Activated T-helper 1 cell treated with anti-CD3 and anti-CD28 coated beads, Interleukin-12 subunit alpha, Interleukin-12 subunit beta, Interleukin-2, Interleukin-4 antibody, amounts not matched to agents 30 ng/mL and 10 ng/mL and 1 ng/mL, durations not matched to agents 14 hours and 24 hours and 36 hours (primary cell): ENCODE measurements at places on chromosomes 13 and 19. TPM values are rescaled to one million over a fixed set of nuclear protein-coding genes. Genes with fewer than 3 reads are reported as not detected.

The KIR2DL3 gene
- not detected in 2 replicates for total RNA-seq

DNA sequence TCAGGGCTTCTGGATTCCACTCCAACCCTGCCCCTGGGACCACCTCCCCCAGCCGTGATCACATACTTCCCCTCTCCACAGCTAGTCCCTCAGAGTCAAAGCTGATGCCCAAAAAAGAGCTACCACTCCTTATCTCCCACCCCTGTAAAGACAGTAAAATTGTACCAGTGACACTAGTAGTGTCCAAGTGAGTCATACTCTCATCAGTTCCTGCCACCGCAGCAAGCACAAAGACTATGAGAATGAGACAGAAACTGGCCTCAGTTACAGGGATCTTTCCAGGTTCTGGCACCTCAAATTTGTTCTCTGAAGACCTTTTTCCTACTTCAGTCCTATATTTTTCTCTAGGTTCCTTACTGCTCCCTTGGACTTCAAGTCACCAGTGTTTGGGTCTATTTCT is 144.2 kb downstream of the SPRY2 start:
- no peak overlapping the region for H3K4me3 ChIP-seq
- H3K27me3 ChIP-seq, result no peaks in the 10 kb centered on the region
- DNase-seq, result no peak
- no peaks in the 10 kb centered on the region for H3K36me3 ChIP-seq
- no peak overlapping the region for H3K27ac ChIP-seq
- H3K4me1 ChIP-seq, result no peaks in the 10 kb centered on the region

The ZNF296 gene
- 4.3 and 4.7 TPM in 2 replicates for total RNA-seq

GRCh38 chr13:79398915-79399314 is 7.1 kb downstream of the RBM26 start:
- no peak overlapping the region for H3K27ac ChIP-seq
- DNase-seq, result no peak
- H3K4me1 ChIP-seq, result peaks cover 36% of the 10 kb centered on the region

The OVOL3 gene
- total RNA-seq, result not detected in 2 replicates

The CEACAM3 gene
- total RNA-seq, result not detected in 2 replicates

DNA sequence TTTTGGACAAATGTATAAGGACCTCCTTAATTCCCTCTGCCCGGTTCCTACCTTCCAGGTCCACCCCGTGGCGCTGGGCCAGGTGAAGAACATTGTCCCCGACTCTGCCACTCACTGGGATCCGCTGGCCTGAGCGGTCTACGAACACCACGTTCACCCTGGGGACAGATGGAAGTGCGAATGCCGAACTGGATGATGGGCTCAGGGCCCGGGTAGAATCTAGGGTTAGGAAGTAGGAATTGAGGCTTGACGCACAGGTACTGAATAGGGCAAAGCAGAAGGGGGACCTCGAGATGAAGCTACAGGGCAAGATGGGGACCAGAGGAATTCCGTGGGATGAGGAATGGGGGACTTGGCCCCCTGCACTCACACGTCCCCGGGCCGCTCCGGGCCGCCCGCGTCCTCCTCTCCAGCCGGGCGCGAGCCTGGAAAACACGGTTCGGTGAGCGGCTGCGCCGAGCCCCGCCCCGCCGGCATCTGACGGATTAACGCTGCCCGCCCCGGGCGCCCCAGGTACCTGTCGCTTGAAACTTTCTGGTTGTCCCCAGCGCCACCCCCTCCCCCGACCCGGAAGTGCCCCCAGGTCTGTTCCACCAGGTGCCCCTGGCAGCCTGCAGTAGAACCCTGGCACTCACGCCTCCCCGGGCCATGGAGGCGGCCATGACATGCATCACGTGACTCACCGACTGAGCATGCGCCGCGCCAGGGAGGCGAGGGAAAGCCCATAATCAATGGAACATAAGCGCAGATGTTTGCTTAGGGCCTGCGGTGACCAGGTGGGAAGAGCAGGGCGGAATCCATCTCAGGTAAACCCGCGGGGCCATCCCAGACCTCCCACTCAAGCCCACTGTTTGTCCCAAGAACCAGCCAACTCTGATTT is at the start of gene FDX2:
FDX2 (minus strand) TSS at position 681 of the 880 bp plus-strand sequence; CDS start at position 662, 19 bp downstream.
- peak within 1 kb of the TSS; percentile 86 for H3K27ac ChIP-seq
- peaks cover 17% of the 10 kb centered on the region for H3K36me3 ChIP-seq
- H3K4me1 ChIP-seq, result peaks cover 22% of the 10 kb centered on the region

DNA sequence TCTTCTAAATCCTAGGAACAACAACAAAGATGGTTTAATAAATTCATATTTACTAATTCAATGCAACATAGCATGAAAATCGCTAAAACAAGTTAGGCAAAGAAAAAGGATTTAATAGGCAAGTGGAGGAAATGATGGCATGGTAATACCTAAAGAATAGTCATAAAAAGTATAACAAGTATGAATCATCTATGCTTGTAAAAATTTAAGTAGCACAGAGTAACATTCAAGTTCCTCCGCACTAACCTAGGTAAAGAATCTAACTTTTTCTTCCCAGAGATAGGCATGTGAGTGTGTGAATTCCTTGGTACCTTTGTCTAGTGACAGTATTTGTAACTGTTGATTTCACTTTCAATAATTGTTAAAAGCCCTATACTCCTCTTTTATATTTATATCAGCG is 42.6 kb downstream of the RCBTB2 start:
- no peak overlapping the region for H3K4me3 ChIP-seq
- no peak for DNase-seq
- H3K4me1 ChIP-seq, result peaks cover 29% of the 10 kb centered on the region
- peaks cover 16% of the 10 kb centered on the region for H3K36me3 ChIP-seq
- H3K27me3 ChIP-seq, result no peaks in the 10 kb centered on the region

DNA sequence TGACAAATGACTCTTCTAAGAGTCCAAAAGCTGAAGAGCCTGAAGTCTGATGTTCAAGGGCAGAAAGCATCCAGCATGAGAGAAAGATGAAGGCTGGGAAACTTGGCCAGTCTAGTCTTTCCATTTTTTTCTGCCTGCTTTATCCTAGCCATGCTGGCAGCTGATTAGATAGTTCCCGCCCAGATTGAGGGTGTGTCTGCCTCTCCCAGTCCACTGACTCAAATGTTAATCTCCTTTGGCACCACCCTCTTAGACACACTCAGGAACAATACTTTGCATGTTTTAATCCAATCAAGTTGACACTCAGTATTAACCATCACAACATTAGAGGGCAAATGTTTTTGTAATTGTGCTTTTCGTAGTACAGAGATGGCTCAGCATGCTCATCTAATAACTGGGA is 267.5 kb upstream of the KLHL1 start:
- DNase-seq, result no peak
- no peaks in the 10 kb centered on the region for H3K4me1 ChIP-seq
- no peak overlapping the region for H3K27ac ChIP-seq
- no peaks in the 10 kb centered on the region for H3K36me3 ChIP-seq
- H3K27me3 ChIP-seq, result no peaks in the 10 kb centered on the region

The EID2 gene
- 17.0 and 17.6 TPM in 2 replicates for total RNA-seq

GRCh38 chr13:38686577-38687245 is at the start of gene FREM2:
TSS of gene FREM2 (plus strand) at chr13:38687077. CDS start at chr13:38687345, 268 bp downstream.
- H3K36me3 ChIP-seq, result no peaks in the 10 kb centered on the region
- peaks cover 23% of the 10 kb centered on the region for H3K27me3 ChIP-seq
- no peaks in the 10 kb centered on the region for H3K4me1 ChIP-seq
- no peak for DNase-seq
- no peak within 1 kb of the TSS for H3K27ac ChIP-seq
- H3K4me3 ChIP-seq, result no peak within 1 kb of the TSS

GRCh38 chr19:50549059-50549926 is 18.9 kb downstream of the LRRC4B start:
- H3K4me1 ChIP-seq, result no peaks in the 10 kb centered on the region
- H3K27ac ChIP-seq, result no peak overlapping the region
- no peaks in the 10 kb centered on the region for H3K36me3 ChIP-seq
- peaks cover 22% of the 10 kb centered on the region for H3K27me3 ChIP-seq
- no peak overlapping the region for H3K4me3 ChIP-seq
- no peak for DNase-seq

DNA sequence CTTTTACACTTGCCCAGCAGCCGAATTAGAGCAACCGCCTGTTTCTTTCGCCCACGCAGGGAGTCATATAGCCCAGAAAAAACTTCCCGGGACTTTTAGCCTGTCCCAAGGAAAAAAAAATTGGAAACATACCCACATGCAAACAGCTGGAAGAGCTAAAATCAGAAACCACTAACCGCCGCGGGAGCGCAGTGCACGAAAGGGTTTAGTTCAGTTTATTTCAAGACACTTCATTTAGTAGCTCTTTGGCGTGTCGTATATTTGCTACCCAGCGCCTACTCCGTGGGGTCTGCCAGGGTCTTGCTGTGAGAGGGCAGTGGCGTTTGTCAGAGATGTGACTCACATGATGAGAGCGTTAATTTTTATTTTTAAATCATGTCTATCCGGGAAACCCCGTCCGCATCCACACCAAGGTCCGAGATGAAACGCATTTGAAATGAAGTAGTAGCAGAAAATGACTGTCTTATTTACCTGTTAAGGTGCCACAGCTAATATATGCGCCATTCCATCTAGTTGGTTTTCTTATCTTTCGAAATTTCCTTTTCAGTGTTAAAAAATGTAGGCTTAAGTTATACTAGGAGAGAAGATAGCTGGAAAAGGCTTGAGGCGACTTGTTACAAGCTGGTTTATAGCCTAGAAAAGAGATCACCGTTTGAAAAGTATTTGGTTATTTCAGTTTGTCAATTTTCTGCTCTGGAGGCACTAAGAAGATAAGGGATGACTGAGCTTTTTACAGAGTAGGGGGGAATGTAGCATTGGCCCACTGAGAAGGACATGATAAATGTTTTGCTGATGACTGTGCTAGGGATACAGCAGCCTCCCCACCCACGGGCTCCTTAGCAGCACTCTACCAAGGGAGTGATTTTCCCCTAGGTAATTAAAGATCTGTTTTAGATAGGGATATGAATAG is 1.7 kb downstream of the KLF5 start:
- H3K4me1 ChIP-seq, result peaks cover 20% of the 10 kb centered on the region
- H3K4me3 ChIP-seq, result peak overlapping the region; percentile 82
- H3K36me3 ChIP-seq, result no peaks in the 10 kb centered on the region

GRCh38 chr13:21910546-21910945 is 239.7 kb downstream of the FGF9 start:
- no peaks in the 10 kb centered on the region for H3K4me1 ChIP-seq
- no peaks in the 10 kb centered on the region for H3K36me3 ChIP-seq
- DNase-seq, result no peak
- H3K27ac ChIP-seq, result no peak overlapping the region
- no peaks in the 10 kb centered on the region for H3K27me3 ChIP-seq
- no peak overlapping the region for H3K4me3 ChIP-seq

GRCh38 chr13:50130123-50130946 is 115.1 kb downstream of the KCNRG start:
- DNase-seq, result no peak
- H3K4me3 ChIP-seq, result peak overlapping the region; percentile 83
- peaks cover 56% of the 10 kb centered on the region for H3K4me1 ChIP-seq
- H3K36me3 ChIP-seq, result peaks cover 9% of the 10 kb centered on the region
- H3K27ac ChIP-seq, result peak overlapping the region; percentile 94
- H3K27me3 ChIP-seq, result peaks cover 41% of the 10 kb centered on the region

DNA sequence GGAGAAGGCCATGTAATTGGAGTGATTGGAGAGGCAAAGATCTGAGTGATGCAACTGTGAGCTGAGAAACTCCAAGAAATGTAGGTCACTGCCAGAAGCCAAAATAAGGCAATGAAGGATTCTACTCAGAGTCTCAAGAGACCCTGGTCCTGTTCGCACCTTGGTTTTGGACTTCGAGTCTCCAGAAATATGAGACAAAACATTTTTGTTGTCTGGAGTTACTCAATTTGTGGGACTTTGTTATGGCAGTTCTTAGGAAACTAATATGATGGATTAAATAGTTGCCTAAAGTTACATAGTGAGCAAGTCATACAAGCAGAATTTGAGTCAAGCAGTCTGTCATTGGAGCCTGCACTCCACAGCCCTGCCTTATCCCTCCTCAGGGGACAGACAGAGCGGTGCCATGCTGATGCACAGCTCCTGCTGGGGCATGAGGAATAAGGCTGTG is 104.2 kb downstream of the ITGBL1 start:
- peaks cover 2% of the 10 kb centered on the region for H3K27me3 ChIP-seq
- H3K4me1 ChIP-seq, result no peaks in the 10 kb centered on the region
- DNase-seq, result no peak
- H3K27ac ChIP-seq, result no peak overlapping the region
- no peak overlapping the region for H3K4me3 ChIP-seq
- H3K36me3 ChIP-seq, result no peaks in the 10 kb centered on the region

DNA sequence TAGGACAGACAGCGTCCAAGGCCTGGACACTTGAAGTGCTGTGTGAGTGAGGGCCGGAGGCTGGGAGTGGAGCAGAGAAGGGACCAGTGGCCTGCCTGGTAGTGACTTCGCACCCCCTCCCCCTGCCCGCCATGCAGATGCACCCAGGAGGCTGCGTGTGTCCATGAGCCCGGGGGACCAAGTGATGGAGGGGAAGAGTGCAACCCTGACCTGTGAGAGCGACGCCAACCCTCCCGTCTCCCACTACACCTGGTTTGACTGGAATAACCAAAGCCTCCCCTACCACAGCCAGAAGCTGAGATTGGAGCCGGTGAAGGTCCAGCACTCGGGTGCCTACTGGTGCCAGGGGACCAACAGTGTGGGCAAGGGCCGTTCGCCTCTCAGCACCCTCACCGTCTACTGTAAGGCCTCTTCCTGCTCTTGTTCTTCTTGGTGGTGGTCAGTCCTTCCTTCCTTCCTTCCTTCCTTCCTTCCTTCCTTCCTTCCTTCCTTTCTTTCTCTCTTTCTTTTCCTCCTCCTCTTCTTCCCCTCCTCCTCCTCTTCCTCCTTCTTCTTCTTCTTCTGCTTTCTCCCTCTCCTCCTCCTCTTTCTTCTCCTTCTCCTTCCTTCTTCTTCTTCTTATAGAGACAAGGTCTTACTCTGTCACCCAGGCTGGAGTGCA is 6.0 kb upstream of the FFAR1 start:
- DNase-seq, result no peak

DNA sequence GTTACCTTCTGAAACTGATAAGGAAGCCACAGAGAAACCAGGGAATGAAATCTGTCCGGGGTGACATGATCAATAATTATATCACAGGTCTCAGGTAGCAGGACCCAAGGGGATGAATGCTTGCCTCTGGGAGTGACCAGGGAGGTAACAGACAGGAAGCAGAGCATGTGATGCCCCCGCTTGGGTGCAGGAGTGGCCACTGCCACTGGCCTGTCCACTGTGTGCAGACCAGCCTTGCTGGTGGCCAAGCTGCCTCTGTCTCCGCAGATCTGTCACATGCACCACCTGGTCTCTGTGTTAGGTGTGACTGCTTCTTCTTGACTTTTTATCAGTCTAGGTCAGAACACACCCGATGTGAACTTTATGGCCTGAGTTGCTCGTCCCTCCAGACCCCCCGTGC is 71.8 kb downstream of the PEPD start:
- no peaks in the 10 kb centered on the region for H3K27me3 ChIP-seq
- H3K4me3 ChIP-seq, result no peak overlapping the region
- no peak overlapping the region for H3K27ac ChIP-seq
- H3K4me1 ChIP-seq, result no peaks in the 10 kb centered on the region
- no peaks in the 10 kb centered on the region for H3K36me3 ChIP-seq

GRCh38 chr19:18488838-18489626 is 32.8 kb downstream of the ELL start:
- H3K27me3 ChIP-seq, result no peaks in the 10 kb centered on the region
- no peak for DNase-seq
- H3K36me3 ChIP-seq, result no peaks in the 10 kb centered on the region
- H3K27ac ChIP-seq, result no peak overlapping the region

The IL12RB1 gene
- 44.5 and 47.5 TPM in 2 replicates for total RNA-seq

- H3K27ac ChIP-seq, result no peak overlapping the region
- peaks cover 15% of the 10 kb centered on the region for H3K27me3 ChIP-seq
- no peaks in the 10 kb centered on the region for H3K36me3 ChIP-seq
- H3K4me1 ChIP-seq, result no peaks in the 10 kb centered on the region
- no peak for DNase-seq
Measured at GRCh38 chr19:38781058-38781457, 7.7 kb upstream of the LGALS7 start.
